ENCODE measurements at places on chromosomes 12 and 14.
A peak's percentile ranks its signal among the peaks of the same experiment; 100 is the strongest.

DNA sequence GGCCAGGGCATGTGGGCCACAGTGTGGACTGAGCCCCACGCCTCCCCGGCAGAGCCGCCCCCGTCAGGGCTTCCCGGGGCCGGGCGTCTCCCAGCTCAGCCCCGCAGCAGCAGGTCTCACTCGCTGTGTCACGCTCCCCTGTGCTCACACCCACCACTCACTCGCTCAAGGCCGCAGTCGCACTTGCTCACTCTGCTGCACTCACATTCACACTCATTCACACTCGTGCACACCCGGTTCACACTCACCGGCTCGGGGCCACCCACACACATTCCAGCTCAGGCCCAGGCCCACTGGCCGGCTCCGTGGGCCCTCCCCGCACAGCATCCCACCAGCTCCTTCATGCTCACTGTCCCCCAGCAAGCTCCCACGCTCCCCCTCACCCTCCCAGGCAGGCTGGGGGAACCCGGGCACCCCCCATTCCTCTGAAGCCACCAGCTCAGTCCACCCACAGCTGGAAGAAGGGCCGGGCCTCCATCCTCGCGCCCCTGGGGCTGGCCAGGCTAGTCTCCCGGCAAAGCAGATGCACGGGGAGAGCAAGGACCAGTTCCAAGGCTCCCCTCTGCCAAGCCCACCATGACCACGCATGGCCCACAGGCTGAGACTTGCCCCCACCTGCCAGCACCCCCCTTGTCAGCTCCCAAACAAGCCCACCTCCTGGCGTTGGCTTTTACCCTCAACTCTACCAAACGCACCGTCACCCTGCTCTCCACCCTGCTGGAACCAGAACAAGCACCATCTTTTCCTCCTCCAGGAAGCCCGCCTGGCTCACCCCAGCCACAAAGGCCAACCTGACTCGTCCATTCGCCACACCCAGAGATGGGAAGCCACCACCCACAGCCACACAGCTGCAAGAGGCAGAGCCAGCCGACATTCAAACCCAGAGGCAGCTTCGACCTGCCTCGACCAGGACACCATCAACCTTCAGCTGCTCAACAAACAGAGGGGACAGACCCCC is 28.0 kb downstream of the NCOR2 start:
- DNase-seq, result no peak

DNA sequence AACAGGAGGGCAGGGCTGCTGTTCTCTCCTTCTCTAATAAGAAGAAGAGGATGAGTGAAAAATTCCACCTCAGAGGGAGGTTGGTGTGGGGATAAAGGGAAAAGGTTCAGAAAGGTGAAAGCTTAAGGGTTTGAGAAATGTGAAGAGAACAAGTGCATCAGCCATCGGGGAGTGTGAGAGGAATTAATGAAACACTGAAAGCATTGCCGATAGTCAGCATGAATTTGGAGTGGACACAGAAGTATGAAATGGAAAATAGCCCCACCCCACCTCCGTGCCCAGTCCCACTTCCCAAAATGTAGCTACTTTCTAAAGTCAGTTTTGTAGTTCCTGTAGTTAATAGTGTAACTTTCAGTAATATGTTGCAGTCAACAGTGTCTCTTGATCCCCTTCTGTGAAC is 33.4 kb downstream of the DIP2B start:
- no peak for DNase-seq

- no peak for DNase-seq
Measured at GRCh38 chr12:14257303-14257733, 108.2 kb upstream of the ATF7IP start.

- no peak for DNase-seq
Measured at GRCh38 chr12:97292588-97292987, 170.0 kb upstream of the RMST start.

DNA sequence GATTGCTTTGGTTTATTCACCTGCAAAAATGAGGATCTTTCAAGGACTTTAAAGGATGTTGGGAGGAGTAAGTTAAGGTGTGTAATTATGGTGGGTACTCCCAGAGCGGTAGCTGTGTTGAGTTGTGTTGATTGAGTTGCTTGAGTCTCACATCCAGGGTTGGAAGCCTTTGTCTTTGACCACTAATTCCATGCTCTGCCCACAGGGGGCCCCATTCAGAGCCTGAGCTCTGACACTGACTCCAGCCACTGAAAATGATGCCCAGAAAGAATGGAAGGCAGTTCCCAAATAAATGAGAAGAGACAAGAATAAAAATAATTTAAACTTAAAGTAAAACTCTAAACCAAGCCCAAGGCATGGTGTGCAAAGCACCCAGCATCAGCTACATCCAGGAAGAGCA is 237.4 kb upstream of the PWP1 start:
- peak; percentile 3 for DNase-seq

GRCh38 chr12:12716793-12717585 is at the start of gene CDKN1B:
CDKN1B (plus strand) TSS chr12:12717368; CDS start chr12:12717840, 472 bp downstream.
- DNase-seq, result peak; percentile 80

GRCh38 chr14:31059152-31059924 is 33.2 kb upstream of the STRN3 start:
- DNase-seq, result no peak

- no peak for DNase-seq
Measured at GRCh38 chr12:2834581-2835491, at the start of gene NRIP2. NRIP2 (minus strand) TSS chr12:2835035; CDS start chr12:2834983, 52 bp downstream.
